Prostate gland (tissue), 2 donors: ENCODE measurements at places on chromosomes 2 and 18. TPM values are rescaled to one million over a fixed set of nuclear protein-coding genes. Genes with fewer than 3 reads are reported as not detected.

DNA sequence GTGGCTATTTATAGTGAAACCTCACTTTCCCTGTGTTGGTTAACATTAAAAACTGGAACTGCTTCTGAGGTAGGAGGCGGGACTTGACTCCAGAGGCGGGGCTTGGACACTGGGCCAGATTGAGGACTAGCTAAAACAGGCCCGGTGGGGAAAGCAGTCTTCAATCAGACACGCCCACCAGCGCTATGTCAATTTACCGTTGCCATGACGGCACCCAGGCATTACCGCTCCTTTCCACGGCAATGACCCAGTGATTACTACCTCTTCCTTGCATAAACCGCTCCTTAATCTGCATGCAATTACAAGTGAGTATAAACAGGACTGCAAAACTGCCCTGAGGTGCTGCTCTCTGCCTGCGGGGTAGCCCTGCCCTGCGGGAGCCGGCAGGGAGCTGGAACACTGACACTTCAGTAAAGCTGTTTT lies 35.3 kb downstream of the LRRFIP1 start:
- no peak overlapping the region for H3K4me3 ChIP-seq
- H3K36me3 ChIP-seq, result no peaks in the 10 kb centered on the region
- peak; percentile 98 for DNase-seq
- peaks cover 20% of the 10 kb centered on the region for H3K4me1 ChIP-seq
- H3K27ac ChIP-seq, result peak overlapping the region; percentile 68

DNA sequence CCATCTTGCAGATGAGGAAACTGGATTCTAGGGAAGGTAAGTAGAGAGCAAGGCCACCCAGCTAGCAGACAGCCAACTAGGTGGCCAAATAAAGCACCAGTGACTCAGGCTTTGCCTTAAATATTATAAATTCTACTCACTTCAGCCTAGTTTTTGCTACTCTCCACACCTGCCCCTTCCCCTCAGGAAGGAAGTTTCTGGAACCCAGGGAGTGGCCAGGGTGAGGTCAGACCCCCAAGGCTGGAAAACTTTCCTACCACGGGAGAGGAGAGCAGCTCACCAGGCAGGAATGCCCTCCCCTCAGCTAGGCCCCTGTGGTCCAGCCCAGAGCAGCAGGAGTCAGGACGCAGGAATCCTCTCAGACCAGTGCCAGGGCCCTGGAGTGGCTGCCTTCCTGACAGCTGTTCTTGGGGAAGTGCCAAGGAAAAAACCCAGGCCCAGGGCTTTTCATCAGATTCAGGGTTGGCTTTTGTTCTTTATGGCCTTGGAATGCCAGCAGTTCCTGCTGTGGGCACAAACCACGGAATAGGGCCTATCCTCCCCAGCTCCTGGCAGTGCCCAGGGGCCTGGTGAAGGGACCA lies 5.1 kb upstream of the PAX8 start:
- peak overlapping the region; percentile 40 for H3K27ac ChIP-seq
- H3K4me1 ChIP-seq, result no peaks in the 10 kb centered on the region
- no peak overlapping the region for H3K4me3 ChIP-seq
- no peaks in the 10 kb centered on the region for H3K36me3 ChIP-seq
- peak; percentile 52 for DNase-seq

GRCh38 chr2:159292157-159292556 lies 5.7 kb upstream of the WDSUB1 start:
- no peak overlapping the region for H3K4me3 ChIP-seq
- no peak for DNase-seq
- H3K36me3 ChIP-seq, result no peaks in the 10 kb centered on the region
- H3K27me3 ChIP-seq, result no peaks in the 10 kb centered on the region
- no peaks in the 10 kb centered on the region for H3K4me1 ChIP-seq

GRCh38 chr2:241940329-241940728 lies 70.8 kb downstream of the RTP5 start:
- H3K27ac ChIP-seq, result no peak overlapping the region
- no peak for DNase-seq
- H3K4me1 ChIP-seq, result no peaks in the 10 kb centered on the region
- H3K27me3 ChIP-seq, result no peaks in the 10 kb centered on the region
- no peaks in the 10 kb centered on the region for H3K36me3 ChIP-seq
- no peak overlapping the region for H3K4me3 ChIP-seq

- H3K27me3 ChIP-seq, result no peaks in the 10 kb centered on the region
- H3K4me3 ChIP-seq, result no peak overlapping the region
- H3K27ac ChIP-seq, result no peak overlapping the region
- DNase-seq, result peak; percentile 39
- H3K36me3 ChIP-seq, result no peaks in the 10 kb centered on the region
Observed at GRCh38 chr2:208040199-208041171, 15.2 kb upstream of the PLEKHM3 start.

DNA sequence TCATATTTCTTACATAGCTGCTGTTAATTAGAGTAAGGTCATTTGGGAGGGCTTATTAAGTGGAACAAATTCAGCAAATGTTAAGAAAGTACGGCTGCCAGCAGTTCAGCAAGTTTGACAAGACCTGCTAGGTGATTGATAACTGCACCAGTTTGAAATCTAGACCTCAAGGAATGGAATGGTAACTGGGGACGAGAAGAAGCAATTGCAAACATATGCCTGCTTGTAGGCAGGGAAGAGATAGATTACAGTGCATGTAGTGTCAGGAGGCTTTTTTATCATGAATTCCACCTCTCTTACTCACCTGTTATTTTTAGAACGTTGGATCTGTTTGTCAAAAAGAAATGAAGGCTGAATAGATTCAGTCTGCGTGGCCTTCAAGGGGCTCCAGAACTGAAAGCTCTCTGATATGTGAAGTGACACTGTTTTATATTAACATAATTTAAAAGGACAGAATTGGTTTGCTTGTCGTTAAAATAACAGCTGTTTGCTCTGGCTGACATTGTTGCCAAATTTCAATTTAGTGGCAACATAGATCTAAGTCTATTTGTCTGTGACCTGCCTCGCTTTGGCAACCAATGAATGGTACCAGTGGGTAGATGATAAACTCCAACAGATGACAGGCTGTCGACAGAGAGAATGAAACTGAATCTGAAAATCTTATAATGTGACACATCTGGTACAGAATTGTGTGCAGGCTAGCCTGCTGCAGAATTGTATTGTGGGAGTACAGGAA lies 199.3 kb downstream of the ZNF407 start:
- no peak overlapping the region for H3K4me3 ChIP-seq
- no peaks in the 10 kb centered on the region for H3K27me3 ChIP-seq
- no peaks in the 10 kb centered on the region for H3K4me1 ChIP-seq

DNA sequence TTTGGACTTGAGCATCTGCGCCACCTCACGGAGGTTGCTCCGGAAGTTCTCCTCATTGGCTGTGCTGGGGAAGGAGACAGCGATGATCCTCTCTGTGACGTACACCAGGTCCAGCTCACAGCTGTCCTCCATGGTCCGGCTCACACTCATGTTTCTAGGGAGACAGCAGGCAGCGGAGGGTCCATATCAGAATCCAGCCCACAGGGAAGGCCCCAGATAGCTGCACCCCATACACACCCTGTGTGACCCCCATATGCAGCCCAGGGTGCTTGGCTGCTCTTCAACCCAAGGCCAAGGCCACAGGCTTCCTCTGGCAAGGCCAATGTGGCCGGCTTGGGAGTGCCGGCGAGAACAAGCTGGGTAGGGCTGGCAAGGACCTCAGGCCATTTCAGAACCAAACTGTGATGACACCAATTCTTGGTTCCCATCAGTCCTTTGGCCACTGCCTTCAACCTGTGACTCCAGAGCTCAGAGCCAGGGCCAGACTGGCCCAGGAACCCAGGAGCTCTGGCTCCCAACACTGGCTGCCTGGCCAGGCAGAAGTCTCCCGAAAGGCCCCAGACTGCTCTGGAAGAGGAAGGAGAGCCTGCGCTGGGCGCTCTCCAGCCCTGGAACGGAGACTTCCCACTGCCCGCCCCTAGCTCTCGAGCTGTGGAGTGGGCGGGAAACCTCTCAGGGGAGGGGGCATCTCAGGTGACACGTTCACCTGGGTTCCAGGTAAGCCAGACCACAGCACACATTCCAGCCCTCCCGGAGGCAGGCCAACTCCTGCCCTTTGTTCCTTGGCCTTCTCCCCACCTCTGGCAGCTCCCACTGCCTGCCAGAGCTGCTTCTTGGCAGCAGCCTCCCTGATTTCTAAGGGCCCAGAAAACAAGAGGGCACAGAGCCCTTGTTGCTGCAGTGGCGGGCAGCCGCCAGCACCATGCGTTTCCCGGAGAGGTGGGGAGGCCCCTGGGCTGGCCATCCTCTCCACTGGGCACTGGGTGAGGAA lies 104.7 kb downstream of the TNS1 start:
- H3K4me3 ChIP-seq, result no peak overlapping the region
- no peaks in the 10 kb centered on the region for H3K4me1 ChIP-seq
- peak; percentile 90 for DNase-seq
- H3K36me3 ChIP-seq, result peaks cover 3% of the 10 kb centered on the region
- no peaks in the 10 kb centered on the region for H3K27me3 ChIP-seq

GRCh38 chr2:161230959-161231358 lies 70.7 kb downstream of the TANK start:
- H3K4me3 ChIP-seq, result no peak overlapping the region
- H3K36me3 ChIP-seq, result no peaks in the 10 kb centered on the region
- no peaks in the 10 kb centered on the region for H3K27me3 ChIP-seq

- no peaks in the 10 kb centered on the region for H3K4me1 ChIP-seq
- DNase-seq, result no peak
- no peak overlapping the region for H3K4me3 ChIP-seq
- no peaks in the 10 kb centered on the region for H3K36me3 ChIP-seq
Observed at GRCh38 chr2:156349605-156350004, 17.1 kb upstream of the NR4A2 start.

GRCh38 chr2:38665854-38666555 lies at the start of gene GALM:
Gene GALM (plus strand): TSS chr2:38666114. CDS start chr2:38666162, 48 bp downstream.
- H3K4me3 ChIP-seq, result peak within 1 kb of the TSS; percentile 41
- no peaks in the 10 kb centered on the region for H3K36me3 ChIP-seq
- no peaks in the 10 kb centered on the region for H3K27me3 ChIP-seq
- H3K27ac ChIP-seq, result peak within 1 kb of the TSS; percentile 49
- no peaks in the 10 kb centered on the region for H3K4me1 ChIP-seq

DNA sequence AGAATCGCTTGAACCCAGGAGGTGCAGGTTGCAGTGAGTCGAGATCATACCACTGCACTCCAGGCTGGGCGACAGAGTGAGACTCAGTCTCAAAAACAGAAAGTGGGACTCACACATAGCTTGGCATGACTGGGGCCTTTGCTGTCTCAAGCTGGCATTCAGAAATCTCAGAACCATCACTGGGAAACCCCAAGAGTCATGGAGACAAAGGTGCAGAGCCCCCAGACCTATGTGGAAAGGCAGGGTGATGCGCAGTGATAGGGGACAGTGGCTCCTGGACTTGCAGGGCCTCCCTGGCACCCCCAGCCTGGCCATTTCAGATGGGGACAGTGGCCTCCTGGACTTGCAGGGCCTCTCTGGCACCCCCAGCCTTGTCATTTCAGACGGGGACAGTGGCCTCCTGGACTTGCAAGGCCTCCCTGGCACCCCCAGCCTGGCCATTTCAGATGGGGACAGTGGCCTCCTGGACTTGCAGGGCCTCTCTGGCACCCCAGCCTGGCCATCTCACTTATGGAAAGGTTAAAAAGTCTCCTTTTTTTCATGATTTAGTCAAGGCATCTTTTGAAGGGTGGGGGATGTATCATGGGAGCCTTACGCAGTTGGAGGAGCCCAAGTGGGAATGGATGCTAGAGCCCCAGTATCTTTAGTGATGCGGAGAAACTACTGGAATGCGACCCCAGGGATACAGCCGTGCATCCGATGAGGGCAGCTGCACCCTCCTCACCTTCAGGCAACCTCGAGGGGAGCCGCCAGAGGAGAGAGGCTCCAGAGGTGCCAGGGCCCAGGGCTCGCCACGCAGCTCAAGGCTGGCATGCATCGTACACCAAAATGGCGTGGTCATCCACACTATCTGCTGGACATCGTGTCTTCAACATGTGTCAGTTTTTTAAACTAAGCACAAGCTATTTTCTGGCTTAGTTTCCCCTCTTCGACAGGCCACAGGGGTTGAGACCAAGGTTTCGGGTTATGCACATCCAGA lies 30.5 kb downstream of the ZNF516 start:
- H3K27ac ChIP-seq, result no peak overlapping the region
- H3K36me3 ChIP-seq, result no peaks in the 10 kb centered on the region
- no peak for DNase-seq
- H3K27me3 ChIP-seq, result no peaks in the 10 kb centered on the region

KCNG2 gene
- not detected for total RNA-seq

DIPK1C gene
- total RNA-seq, result not detected

GYPC gene
- 17.3 TPM for total RNA-seq
